Hematopoietic multipotent progenitor cell treated with erythropoietin and hydrocortisone succinate and interleukin-3 and kit ligand, for 6 days (in vitro differentiated cells): ENCODE measurements at places on chromosomes 16 and 17.

DNA sequence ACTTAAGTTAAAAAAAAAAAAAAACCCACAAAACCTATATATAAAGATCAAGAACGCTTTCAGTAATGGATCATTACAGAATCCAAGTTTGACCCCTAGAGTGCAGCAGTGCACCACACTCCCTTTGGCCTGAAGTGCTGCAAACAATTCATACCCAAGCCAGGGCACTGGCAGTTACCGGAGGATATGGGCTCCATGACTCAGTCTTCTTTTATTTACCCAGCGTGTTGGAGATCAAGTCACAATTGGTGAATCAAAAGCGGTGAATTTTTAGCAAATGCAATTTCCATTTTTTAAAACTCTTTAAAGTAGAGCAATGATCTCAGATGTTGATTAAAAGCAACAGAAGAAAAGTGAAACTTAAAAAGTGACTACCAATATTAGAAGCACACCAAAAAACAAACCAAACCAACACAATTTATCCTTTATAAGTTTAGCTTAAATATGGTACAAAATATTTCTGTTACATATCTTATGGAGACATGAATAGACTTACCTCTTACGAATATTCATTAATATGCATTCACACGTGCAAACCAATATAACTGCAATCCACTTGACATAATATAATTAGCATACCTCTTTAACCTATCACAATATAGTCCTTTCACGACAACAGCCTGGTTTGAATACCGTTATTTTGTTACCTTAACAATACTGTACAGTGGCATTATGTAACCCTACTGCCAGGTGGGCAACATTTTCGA is 46.3 kb downstream of the ZNF652 start:
- peak; percentile 94 for DNase-seq

DNA sequence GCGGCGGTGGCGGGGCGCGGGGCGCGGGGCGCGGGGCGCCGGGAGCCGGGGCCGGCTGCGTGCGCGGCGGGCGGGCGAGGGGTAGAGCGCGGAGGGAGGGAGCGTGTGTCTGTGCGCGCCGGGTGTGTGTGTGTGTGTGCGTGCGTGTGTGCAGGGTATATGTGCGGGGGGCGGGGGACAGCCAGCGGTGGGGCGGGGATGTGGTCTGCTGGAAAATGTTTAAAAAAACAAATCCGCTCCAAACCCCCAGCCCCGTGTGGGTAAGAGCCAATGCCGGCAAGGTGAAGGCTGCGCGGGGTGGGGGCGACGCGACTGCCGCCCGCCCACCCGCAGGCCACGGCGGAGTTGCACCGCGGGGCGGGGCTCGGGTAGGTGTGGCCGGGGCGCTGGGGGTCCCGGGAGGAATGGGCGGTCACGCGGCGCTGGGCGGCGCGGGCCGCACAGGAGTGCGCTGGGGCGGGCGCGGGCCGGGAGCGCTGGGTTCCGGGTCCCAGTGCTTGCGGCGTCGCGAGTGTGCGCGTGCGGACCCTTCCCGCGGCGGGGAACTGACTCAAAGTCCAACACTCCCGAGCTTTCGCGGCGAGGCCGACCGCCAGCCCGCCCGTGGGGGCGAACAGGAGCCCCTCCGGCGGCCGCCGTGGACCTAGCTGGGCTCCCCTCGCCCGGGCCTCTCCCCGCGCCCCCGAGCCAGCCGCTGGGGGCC is at the start of gene CYGB:
TSS of gene CYGB (minus strand) at position 132 of the 703 bp plus-strand sequence. CDS start 167 bp downstream, outside the sequence.
- DNase-seq: no peak

DNA sequence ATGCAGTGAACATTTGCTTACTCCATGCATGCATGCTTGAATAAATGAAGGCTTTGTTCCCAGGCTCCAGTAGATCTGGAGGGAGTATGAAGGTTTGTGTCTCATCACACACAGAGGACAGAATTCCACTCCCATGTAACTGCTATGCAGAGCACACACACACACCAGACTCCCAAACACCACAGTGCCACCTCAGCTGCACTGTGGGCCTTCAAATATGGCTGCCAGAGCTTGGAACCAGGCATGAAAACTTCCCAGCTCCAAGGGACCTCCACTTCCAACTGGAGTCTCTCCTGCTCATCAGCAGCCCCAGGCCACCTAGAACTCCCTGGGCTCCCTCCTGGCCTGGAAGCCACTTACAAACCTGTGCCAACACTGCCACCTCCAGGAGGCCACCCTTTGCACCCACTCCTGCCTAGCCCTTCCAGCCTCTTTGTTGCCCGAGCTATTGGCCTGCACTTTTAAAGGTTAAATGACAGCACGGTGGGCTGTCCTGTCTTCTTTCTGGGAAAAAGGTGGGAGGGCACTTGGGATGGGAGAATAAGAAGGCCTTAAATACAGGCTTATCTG is 151.2 kb downstream of the ZNF423 start:
- DNase-seq: no peak

GRCh38 chr16:84742641-84743092 is 42.9 kb downstream of the USP10 start:
- peak; percentile 62 for DNase-seq

GRCh38 chr17:10059684-10060211 is 138.7 kb downstream of the GAS7 start:
- DNase-seq: no peak

DNA sequence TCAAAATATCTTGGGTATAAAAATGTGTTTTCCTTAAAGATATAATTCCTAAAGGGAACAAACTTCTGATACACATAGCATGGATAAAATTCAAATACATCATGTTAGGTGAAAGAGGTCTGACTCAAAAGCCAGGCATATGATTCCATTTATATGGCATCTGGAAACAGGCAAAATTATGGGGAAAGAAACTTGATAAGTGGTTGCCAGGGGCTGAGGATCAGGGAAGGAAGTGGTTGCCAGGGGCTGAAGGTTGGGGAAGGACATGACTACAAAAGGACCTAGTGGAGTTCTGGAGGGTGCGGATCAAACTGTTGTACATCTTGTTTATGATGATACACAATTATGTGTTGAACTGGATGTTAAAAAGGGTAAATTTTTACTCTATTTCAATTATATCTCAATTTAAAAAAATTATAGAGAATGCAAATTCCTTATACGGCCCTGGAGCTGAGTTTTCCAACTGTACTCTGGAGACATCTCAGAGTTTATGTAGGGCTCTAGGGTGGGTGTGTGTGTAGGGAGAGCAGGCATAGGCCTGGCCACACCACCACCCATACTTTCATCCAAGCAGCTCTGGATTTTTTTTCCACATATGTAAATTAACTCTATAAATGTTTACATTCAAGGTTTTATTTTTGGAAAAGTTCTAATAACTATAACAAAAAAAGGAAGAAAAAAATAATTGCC is 55.0 kb downstream of the AMFR start:
- DNase-seq: no peak

DNA sequence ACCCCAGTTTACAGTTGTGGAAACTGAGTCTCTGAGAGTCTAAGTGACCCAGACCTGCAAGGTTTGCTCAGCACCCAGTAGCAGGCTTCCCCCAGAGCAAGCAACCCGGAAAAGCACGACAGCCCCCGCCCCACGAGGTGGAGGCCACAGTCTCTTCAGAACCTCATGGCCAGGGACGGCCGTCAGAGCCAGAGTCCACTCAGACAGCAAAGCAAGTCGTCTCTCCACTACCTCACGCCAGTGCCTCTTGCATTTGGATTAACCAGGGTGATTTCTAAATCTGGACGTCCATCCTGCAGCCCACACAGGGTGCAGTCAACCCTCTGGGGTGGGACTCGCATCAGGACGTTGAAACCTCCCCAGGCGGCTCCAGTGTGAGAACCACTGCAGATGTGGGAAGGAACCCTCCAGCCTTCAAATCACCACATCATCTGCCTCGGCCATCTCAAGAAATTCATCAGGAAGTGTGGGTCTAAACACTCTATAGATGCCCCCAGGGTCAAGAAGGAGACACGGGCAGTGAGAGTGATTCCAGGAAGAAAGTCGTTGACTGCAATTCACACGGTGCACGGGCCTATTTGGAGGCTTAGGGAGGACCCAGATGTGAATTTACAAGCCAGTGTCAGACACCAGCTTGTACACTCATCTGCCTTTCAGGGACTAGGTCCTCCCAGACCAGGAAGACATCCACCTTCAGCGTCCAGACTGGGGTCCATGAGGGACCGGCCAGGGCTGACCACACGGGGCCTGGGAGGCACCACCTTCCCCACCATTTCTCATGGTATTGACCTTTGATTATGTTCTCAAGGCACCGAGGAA is 20.2 kb upstream of the RBFOX3 start:
- no peak for DNase-seq

DNA sequence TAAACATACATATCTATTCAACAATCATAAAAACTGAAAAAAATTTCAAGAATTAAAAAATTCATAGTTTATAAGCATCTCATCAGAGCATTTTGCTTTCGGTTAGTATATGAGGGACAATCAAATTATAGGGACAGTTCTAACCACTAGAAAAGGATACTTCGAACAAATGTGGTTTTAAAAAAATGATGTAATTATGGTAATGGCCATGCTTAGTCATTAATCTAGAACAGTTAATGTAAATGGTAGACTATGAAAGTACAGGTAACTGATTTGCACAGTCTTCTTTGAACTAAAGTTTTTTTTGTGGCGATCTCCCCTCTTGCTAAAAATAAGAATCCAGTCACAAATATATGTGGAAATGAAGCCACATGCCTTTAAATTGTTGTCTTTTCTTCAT is 63.5 kb upstream of the PHOSPHO1 start:
- peak; percentile 67 for DNase-seq

DNA sequence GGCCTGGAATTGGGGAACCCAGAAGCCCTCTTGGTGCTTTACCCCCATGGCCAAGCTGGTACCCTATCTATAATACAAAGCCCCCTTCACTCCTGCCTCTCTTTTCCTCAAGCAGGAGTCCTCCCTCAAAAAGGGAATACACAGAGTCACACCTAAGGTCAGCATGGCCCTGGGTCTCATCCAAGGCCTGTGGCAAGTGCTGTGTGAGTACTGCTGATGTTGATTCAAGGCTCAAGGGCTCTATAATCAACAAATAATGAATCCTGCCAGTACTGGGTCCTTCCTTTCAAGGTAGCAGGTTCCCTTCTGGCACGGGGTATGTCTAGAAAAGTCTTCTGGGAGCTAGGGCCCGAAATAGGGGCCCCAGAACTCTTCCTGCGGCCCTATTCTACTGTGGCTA is 187.3 kb downstream of the CYB561 start:
- DNase-seq: no peak

- DNase-seq: no peak
Observed at GRCh38 chr17:29847527-29848400, 82.3 kb downstream of the SSH2 start.

DNA sequence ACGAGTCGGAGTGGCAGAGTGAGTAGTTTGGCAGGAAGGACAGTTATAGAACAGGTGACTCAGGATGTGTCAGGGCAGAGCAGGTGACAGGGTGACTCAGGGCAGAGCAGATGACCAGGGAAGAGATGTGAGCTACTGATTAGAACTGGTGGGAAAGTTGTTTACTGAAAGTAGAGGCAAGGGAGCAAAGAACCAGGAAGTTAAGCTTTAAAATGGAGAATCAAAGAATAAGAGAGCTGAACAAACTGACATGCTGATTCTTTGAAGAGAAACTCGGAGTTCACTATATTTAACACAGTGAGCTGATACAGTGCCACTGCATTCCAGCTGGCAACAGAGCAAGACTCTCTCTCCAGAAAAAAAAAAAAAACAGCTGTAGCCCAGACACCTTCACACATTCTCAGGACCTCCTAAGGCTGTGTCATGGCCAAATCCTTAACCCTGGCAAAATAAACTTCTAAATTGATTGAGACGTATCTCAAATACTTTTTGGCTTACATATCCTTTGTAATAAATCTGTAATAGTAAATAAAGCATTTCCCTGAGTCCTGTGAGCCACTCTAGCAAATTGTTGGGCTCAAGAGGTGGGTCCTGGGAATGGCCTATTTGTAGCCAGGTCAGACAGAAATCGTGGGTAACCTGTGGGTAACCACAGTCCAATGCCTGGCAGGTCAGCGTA is 12.3 kb upstream of the UBE2I start:
- DNase-seq: no peak

GRCh38 chr17:9522074-9522473 is 53.5 kb downstream of the STX8 start:
- DNase-seq: peak; percentile 76

- peak; percentile 76 for DNase-seq
Observed at GRCh38 chr17:9115214-9116191, 94.2 kb downstream of the NTN1 start.

DNA sequence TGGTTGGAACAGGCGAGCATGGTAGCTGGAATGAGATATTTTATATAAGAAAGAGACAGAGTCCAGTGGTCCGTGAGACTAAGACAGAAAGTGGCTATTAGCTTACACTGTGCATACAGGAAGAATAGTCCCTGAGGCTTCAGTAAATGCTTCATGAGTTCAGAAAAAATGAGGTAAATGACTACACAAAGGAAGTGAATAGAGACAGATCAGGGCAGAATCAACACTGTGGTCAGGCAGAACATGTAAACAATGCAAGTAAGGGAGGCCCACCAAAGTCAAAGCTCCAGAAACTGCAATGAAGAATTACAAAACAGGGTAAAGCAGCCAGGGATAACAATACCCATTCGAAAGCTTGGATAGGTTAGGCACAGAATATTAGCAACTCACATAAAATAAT is 4.8 kb downstream of the ABCA10 start:
- DNase-seq: no peak

DNA sequence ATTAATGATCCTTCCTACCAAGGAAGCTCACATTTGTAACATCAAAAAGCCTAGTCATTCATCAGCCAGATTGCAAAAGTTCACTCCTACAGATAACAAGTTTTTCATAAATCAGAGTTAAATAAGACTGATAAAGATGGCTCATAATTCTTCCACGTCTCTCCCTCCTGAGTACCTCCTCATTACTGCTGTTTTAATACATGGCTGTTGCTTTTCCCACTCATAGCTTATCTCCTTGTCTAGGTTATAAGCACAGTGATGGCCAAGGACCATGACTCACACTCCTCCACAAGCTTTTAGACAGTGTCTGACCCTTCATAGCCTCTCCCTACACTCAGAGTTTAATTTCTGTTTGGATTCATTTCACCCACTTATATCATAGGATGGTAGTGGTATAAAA is 100.9 kb upstream of the MON1B start:
- DNase-seq: no peak

DNA sequence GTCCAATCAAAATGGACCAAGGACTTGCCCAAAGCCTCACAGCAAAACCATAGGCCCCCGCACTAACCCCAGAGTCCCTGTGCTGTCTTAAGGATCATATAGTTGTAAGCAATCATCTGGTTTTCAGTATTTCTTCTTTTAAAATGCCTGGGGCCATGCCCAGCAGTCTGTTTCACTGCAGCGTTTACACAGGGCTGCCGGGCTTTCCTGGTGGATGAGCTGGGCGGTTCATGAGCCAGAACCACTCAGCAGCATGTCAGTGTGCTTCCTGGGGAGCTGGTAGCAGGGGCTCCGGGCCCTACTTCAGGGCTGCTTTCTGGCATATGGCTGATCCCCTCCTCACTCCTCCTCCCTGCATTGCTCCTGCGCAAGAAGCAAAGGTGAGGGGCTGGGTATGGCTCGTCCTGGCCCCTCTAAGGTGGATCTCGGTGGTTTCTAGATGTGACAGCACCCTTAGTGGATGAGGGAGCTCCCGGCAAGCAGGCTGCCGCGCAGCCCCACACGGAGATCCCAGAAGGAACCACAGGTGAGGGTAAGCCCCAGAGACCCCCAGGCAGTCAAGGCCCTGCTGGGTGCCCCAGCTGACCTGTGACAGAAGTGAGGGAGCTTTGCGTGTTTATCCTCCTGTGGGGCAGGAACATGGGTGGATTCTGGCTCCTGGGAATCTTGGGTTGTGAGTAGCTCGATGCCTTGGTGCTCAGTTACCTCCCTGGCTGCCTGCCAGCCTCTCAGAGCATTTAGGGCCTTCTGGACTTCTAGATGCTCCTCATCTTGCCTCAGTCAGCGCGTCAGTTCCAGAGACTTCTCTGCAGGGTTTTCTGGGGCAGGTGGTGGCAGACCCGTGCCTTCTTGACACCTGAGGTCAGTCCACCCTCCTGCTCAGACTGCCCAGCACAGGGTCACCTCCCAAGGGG is 24.8 kb upstream of the STH start:
- no peak for DNase-seq
